ENCODE measurements at places on chromosomes 16 and 17.

- no peak for DNase-seq
Measured at GRCh38 chr17:44966348-44967025, 1.6 kb downstream of the C1QL1 start.

- DNase-seq, result no peak
Measured at GRCh38 chr16:89476379-89476778, 14.0 kb downstream of the ANKRD11 start.

DNA sequence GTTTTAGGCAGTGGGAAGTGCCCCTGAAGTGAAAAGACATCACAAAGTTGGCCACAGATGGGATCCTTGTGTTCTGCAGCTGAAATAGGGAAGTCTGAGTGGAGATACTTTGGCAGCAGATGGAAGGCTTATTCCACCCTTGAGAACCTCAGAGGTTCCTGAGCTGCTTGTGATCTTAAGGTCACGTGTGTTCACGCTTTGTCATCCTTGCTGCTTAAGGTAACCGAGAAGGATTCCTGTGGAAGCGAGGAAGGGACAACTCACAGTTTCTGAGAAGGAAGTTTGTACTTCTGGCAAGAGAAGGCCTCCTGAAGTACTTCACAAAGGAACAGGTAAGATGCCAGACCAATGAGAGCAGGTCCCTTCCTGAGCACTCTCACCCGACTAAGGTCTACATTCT lies 12.2 kb downstream of the ADAP2 start:
- DNase-seq, result no peak

DNA sequence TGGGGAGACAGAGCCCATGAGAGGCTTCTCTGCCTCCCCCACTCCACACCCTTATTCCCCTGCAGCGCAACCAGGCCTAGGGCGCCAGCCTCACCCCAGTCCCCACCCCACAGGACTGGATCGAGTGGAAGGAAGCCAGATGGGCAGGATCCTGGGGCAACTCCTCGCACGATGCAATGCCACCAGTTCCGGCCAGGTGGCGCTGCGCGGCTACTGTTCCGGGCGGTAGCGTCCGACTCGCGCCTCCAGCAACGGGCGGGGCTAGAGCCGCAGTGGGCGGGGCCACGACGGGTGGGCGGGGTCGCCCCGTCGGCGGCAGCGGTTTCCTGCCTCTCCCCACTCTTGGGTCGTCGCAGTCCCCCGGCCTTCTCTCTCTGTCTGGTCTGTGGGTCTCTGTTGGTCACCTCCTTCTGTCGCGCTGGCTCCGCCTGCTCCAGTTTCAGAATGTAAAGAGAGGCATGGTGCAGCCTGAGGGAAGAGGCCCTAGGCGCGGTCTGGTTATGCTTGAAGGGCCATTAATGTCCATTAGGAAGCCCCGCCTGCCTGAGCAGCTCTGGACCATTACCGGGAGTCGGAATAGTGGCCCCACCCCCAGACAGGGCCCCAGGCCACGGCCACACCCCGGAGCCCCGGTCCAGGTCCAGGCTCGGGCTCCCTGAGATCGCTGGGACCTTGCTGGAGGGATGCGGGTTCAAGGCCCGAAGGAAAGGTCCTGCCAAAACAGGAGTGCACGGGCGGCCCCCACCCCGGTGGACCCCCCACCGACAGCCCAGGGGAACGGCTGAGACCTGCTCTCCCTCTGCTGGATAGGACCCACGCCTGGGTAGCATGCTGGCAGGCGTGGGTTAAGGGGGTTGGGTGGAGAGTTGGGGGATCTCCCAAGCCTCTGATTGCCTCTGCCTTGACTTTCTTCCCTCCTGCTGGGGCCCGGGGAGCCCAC lies 3.3 kb upstream of the NHERF2 start:
- no peak for DNase-seq

DNA sequence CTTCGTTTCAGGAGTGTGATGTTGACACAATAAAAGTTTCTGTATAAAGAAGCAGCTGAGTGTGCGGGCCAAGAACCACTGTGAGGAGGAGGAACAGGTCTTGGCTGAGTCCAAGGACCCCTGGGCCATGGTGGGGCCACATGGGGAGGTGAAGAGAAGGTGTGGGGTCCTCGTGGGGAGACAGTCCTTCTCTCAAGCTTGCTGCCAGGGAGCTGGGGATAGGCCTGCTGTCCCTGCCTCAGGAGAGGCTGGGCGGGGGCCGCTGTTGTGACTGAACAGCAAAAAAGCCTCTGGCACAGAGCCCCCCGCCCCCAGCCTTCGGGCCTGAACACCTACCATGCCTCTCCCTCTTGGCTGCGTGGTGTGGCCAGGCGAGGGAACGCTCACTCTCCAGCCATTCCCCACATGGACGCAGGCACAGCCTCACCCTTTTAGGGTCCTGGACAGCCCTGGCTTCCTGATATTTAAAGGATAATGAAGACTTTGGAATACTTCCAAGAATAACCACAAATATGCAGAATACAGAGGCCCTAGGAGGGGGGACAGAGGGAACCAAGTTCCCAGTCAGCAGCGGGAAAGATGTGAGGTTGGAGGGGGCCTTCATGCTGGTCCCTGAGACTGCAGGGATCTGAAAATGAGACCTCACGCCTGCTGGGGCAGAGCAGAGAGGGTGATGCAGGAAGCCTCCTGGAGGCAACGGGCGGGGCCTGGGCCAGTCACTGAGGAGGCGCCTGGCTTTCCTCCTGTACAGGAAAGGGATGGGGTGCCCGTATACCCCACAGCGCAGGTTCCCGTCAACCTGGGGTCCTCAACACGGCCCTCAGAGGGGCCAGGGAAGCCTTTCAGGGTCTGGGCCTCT lies 100.0 kb upstream of the CREBBP start:
- DNase-seq, result peak; percentile 51

Measured in BJ (cell line).